ENCODE measurements at places on chromosomes 12 and 14.

DNA sequence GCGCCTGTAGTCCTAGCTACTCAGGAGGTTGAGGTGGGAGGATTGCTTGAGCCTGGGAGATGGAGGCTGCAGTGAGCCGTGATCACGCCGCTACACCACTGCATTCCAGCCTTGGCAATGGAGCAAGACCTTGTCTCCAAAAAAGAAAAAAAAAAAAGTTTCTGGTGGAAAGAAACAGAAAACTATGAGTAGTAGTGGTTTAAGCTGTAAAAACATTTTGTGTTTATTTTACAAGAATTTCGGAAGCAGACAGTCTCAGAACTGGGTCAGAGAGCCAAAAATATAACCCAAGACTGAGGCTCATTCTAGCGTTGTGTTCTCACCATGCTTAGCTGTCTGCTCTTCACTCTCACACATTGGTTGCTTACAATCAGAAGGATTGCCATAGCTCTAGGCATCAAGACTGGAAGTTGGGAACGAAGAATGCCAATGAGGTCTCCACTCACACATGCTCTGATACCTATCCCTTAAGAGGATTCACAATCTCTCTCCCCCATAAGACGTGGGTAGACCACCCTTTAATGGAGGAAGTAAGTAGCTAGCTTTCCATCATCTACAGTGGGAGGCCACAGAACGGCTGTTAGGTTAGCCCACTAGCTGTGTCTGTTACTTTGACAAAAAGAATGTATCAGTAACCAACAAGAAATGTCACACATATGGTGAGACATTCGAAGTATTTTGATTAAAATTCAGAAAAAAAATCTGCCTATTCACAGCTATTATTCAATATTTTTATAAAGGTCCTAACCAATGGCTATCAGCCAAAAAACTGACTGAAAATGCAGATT, 117.6 kb upstream of the RASSF8 start:
- DNase-seq: peak; percentile 25

DNA sequence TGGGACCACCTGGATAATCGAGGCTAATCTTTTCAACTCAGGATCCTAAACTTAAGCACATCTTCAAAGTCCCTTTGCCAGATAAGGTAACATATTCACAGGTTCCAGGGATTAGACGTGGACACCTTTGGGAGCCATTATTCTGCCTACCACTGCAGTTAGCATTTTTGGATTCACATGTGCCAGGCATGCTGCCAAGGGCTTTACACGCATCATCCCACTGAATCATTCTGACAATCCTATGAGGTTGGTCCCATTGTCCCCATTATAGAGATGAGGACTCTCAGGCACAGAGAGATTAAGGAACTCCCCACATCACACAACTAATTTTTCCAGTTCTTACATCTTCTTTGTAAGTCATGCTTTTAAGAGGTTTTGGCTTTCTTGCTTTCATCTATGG, 34.5 kb downstream of the RTN1 start:
- DNase-seq: no peak

GRCh38 chr14:74140374-74140850, 55.7 kb downstream of the LIN52 start:
- peak; percentile 9 for DNase-seq

GRCh38 chr12:105569886-105570285, 239.4 kb downstream of the C12orf75 start:
- DNase-seq: no peak

DNA sequence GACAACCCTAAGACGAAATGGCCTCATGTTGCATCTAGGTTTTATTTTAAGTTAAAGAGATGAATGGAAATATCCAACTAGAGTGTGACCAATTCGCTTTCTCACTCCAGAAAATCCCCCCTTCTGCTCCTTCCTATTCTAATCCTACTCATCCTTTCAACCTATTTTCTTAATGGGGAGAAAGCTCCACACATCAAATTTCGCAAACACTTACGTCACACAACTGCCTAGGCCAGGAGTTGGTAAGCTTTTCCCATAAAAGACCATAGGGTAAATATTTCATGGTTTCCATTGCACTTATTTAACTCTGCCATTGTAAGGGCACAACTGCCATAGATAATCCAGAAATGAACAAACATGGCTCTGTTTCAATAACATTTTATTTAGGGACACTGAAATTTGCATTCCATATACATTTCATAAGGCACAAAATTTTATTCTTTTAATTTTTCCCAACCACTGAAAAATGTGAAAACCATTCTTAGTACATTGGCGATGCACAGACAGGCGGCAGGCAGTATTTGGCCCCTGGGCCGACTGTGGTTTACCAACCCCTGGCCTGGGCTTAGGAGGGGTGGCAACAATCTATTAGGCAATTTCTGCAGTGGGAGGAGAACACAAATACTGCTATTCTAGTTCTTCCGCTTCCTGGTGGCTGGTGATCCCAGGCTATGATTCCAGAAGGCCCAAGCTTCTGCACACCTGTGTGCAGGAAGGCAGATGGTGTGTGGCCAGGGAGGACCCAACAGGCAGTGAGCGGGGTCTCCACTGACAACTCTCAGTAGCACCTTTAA, 67.2 kb upstream of the FOXN3 start:
- DNase-seq: no peak

DNA sequence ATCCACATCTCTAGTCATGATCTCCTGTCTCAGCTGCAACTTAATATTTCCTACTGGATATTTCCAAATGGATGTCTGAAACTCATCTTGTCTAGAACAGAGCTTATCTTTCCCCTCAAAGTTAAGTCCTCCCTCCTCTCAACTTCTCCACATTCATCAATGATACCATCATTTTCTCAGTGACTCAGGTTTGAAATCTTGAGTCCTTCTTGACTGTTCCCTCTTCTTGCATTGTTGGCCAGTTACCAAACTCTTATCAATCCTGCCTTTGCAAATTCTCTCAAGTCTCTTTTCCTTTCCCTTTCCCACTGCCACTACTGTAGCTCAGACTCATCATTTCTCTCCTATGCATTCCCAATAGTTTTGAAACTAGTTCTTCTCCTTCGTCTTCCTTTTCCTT, 14.3 kb upstream of the CHURC1 start:
- no peak for DNase-seq

GRCh38 chr12:90129366-90130030, 420.9 kb upstream of the ATP2B1 start:
- no peak for DNase-seq

DNA sequence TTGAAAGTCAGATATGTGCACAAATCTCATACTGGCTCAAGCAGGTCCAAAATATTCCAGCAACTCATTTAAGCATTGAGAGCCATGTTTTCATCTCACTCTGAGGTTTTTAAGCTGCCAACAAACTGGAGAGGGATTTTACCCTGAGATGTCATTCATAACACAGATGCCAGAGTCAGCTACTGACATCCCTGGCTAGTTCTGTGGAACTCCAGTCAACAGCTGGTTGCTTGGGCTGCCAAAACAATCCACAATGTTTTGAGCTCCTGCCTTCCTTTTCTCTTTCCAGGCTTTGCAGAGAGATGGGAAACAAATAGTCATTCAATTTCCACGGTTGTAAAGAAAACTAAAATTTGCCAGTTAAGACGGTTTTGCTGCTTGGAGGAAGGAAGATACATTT, 621.2 kb upstream of the FBXO33 start:
- DNase-seq: no peak

GRCh38 chr14:73741386-73741875, 27.2 kb upstream of the PNMA1 start:
- DNase-seq: no peak

DNA sequence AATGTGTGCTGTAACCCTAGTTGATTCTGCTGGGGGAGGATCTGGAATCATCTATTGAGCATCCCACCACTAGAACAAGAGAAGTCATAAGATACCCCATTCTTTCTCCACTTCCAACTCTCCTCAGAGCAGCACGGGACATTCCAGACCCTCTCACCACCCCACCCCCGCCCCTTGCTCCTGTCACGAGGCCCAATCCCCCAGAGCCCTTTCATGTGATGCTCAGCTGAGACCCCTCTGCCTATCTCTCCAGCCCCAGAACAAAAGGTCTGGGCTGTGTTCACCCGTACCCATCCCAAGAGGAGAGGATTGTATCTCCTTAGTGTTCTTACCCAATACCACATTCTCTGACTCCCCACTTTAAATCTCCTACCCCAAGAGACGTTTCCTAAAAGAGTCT, 602 bp downstream of the PMEL start:
- DNase-seq: no peak

GRCh38 chr14:46325157-46325556, 326.4 kb downstream of the RPL10L start:
- DNase-seq: no peak

GRCh38 chr14:105069871-105070759, 4.9 kb upstream of the GPR132 start:
- no peak for DNase-seq

DNA sequence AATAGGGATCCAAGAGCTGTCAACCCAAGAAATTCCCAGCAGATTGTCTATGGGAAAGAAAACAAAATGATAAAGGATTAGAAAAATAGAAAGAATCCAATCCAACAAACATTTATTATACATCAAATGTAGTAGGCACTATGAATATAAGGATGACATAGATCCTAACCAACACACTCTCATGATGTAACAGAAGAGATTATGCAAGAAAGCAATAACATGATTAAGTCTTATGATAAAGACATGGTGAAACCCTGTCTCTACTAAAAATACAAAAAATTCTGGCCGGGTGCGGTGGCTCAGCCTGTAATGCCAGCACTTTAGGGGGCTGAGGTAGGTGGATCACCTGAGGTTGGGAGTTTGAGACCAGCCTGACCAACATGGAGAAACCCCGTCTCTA, 2.7 kb downstream of the MED6 start:
- no peak for DNase-seq

GRCh38 chr14:28773176-28773575, 6.6 kb downstream of the FOXG1 start:
- DNase-seq: no peak

- no peak for DNase-seq
Measured at GRCh38 chr12:16034136-16034817, 123.1 kb downstream of the DERA start.

GRCh38 chr12:130764475-130765185, 48.5 kb upstream of the RIMBP2 start:
- DNase-seq: no peak

DNA sequence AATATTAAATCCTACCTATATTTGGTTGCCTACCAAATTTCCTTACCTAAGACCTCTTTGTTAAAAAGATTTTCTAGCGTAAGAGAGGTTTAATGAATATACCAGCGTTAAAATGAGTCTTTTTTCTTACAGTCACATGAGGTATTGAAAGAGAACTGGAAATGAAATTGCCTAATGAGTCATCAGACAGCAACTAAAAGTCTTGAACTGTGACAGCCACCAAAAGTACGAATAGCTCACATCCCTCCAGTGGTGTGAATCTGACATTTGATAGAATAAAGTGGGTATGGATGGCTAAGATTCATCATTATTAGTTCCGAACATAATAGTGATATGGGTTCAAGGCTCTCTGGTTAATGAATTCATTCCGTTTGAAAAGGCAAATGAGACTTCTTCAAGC, 1297.3 kb downstream of the AACS start:
- DNase-seq: no peak

DNA sequence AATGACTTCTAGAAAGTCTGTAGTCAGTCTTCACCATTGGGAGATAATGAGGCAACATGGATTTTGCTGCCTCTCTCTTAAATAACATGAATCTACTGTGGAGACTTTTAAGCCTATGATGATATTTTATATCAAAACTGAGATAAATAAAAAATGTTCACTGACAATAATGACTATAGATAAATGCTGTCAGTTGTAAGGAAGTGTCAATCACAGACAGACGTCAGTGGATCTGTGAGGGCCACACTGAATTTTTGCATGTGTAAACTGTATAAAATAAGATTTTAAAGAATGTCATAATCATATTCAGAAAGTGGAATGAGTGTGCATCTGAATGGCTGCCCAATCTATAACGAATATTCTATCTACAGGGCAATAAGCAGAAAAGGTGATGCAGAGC, 364.0 kb downstream of the NRXN3 start:
- DNase-seq: no peak

GRCh38 chr12:94718114-94718513, 67.8 kb upstream of the TMCC3 start:
- DNase-seq: no peak

GRCh38 chr12:24845615-24846014, 103.3 kb downstream of the BCAT1 start:
- DNase-seq: no peak

DNA sequence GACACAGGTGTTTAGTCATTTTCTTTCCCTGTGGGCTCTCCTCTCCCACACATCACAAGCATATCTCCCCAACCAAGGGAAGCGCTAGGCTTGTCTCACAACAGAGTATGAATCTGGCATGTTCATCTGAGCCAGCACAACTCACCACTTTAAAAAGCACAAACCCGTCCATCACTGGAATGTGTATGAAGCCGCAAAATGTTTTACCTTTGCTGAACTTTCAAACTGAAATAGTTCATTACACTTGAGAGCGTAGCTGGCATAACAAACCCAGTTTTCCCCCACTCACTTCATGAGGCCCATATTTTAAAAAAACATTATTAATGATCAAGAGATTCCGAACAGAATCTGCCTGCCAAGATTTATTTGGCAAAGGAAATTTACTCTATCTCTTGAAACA, 15.8 kb downstream of the NID2 start:
- no peak for DNase-seq

DNA sequence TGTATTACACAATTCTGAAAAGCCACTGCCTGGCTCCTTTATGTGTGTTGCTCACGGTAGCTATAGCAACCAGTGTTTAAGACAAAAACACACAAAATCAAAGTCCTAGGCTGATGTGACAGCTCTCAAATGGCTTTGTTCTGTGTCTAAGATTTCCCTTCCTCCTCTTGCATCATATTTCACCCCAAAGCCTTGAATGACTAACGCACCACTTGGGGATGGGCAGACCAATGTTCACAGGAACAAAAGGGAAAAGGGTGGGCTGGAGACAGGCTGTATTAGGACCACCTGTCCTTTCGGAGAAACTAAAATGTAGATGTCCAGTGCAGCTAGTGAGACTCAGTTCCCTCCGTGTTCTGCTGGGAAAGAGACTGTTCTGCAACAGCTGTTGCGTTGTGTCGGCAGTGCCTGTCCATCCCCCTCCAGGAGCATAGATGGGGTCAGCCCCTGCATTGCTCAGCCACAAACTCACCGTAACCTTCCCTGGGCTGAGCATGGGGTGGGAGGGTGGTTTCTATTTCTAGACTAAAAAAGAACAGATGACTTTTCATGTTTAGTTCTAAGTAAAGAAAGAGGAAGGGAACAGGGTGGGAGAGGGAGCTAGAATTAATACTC, 26.8 kb upstream of the DAAM1 start:
- DNase-seq: peak; percentile 62

DNA sequence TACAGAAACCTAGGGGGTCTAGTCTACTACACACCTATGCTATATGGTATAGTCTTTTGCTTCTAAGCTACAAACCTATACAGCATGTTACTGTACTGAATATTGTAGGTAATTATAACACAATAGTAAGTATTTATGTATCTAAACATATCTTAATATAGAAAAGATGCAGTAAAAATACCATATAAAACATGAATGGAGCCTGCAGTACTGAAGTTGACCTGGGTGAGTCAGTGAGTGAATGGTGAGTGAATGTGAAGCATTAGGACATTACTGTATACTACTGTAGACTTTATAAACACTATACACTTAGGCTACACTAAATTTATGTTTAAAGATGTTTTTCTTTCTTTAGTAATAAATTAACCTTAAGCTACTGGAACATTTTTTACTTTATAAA, 13.1 kb upstream of the ABCD2 start:
- DNase-seq: no peak

GRCh38 chr12:48996794-48997718, 2.1 kb downstream of the DDN start:
- DNase-seq: no peak

- DNase-seq: no peak
Measured at GRCh38 chr12:2177751-2178150, 125.0 kb downstream of the CACNA1C start.
